Kidney (tissue), 22 donors: ENCODE measurements at places on chromosomes 12 and 14. TPM values are rescaled to one million over a fixed set of nuclear protein-coding genes. Genes with fewer than 3 reads are reported as not detected.
A peak's percentile ranks its signal among the peaks of the same experiment; 100 is the strongest.

Gene CACNA2D4
- 7.3 TPM for total RNA-seq

Gene TAS2R8
- not detected for total RNA-seq

Gene KERA
- not detected for total RNA-seq

Gene SDSL
- 22.8 TPM for total RNA-seq

Gene STX2
- total RNA-seq, result 20.4 TPM

GRCh38 chr12:51896236-51896635 lies 8.3 kb downstream of the ANKRD33 start:
- no peak overlapping the region for H3K4me3 ChIP-seq
- H3K36me3 ChIP-seq, result no peaks in the 10 kb centered on the region
- H3K27ac ChIP-seq, result no peak overlapping the region
- DNase-seq, result no peak
- H3K4me1 ChIP-seq, result peaks cover 6% of the 10 kb centered on the region
- no peaks in the 10 kb centered on the region for H3K27me3 ChIP-seq

GRCh38 chr12:43345023-43345422 lies 207.0 kb downstream of the ADAMTS20 start:
- H3K4me3 ChIP-seq, result no peak overlapping the region
- no peak for DNase-seq
- no peaks in the 10 kb centered on the region for H3K27me3 ChIP-seq
- no peaks in the 10 kb centered on the region for H3K4me1 ChIP-seq
- H3K27ac ChIP-seq, result no peak overlapping the region
- H3K36me3 ChIP-seq, result no peaks in the 10 kb centered on the region

DNA sequence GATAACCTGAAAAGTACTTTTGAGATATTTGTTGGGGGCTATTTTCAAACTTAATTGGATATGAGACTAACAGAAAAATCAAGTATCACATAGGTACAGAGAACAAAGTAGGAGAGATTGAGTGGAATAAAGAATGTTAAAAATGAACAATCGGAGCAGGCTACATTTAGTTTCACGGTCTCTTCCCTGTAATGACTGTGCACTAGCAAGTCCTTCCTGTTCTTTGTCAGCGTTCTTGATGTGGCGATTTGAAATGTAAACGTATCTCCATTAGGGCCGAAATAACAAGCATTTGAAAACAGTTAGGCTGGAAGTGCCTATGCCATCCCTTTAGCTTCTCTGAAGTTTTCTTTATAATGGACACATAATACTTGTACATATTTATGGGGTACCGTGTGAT lies 31.0 kb downstream of the SLC25A29 start:
- H3K27ac ChIP-seq, result no peak overlapping the region
- H3K4me1 ChIP-seq, result no peaks in the 10 kb centered on the region

- no peaks in the 10 kb centered on the region for H3K4me1 ChIP-seq
- no peak overlapping the region for H3K4me3 ChIP-seq
- no peaks in the 10 kb centered on the region for H3K27me3 ChIP-seq
- no peak overlapping the region for H3K27ac ChIP-seq
Observed at GRCh38 chr12:42871816-42872215, 282.3 kb upstream of the PRICKLE1 start.

DNA sequence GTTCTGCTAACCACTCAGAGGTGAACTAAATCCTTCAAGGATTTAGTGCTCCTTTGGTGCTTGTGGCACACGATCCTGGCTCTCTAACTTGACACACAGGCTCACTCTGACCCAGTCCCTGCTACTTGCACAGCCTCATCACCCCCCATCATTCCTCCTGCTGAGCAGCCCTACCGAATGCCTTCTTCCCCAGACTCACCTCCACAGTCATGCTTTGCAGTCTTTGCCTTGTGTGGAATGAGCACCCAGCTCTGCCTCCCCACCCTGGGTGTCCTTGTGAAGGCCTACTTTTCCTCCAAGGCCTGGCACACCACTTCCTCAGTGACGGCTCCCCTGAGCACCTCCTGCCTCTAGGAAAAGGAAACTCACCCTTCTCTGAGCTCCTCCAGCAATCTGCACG lies 7.9 kb upstream of the TINF2 start:
- no peaks in the 10 kb centered on the region for H3K36me3 ChIP-seq
- no peak for DNase-seq
- H3K27ac ChIP-seq, result no peak overlapping the region
- H3K4me3 ChIP-seq, result no peak overlapping the region

- no peak within 1 kb of the TSS for H3K27ac ChIP-seq
- H3K4me1 ChIP-seq, result peaks cover 4% of the 10 kb centered on the region
- peak within 1 kb of the TSS; percentile 97 for H3K4me3 ChIP-seq
- peak; percentile 96 for DNase-seq
Observed at GRCh38 chr12:12813120-12814101, at the start of gene DDX47. DDX47 (plus strand) TSS chr12:12813346; CDS start chr12:12813368, 22 bp downstream.

DNA sequence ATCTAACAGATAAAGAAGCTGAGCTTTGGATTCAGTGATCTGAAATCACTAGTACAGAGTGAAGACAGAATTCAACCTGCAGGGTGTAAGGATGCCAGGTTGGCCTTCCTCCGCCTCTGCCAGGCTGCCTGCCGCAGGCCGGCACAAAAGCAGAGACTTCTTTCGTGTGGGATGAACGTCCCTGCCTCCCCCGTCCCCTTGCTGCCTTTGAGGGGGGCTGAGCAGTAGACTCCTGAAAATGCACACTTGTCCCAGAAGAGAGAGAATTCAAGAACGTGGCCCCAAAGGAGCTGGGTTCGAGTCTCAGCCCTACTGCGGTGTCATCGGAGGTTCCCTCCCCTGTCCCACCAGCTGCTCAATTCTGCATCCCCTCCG lies 154.3 kb downstream of the BCL11B start:
- no peaks in the 10 kb centered on the region for H3K36me3 ChIP-seq
- no peaks in the 10 kb centered on the region for H3K4me1 ChIP-seq
- H3K4me3 ChIP-seq, result no peak overlapping the region

DNA sequence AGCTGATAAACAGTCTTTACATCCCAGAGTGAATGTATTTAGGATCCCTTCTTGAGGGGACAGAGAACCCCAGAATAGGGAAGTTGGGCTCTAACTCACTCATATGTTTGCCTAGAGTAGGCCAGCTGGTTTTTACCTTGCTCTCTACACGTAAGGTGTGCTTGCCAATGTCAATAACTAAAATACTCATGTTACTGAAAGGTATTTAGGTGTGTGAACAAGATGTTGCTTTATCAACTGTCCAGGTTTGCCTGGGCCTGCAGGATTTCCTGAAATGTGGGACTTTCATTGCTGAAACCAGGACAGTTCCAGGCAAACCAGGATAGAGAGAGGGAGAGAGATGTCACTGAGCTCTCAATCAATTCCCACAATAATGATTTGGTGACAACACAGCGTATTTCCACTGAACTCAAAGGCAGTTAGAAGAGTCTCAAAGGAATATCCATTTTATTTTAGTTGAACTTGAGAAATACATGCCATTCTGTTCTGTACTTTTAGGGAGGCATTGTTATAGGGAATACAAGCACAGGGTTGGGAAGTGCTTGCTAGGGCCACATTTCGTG lies 171.7 kb downstream of the NRXN3 start:
- H3K4me3 ChIP-seq, result no peak overlapping the region
- H3K27ac ChIP-seq, result no peak overlapping the region
- DNase-seq, result no peak
- no peaks in the 10 kb centered on the region for H3K36me3 ChIP-seq
- no peaks in the 10 kb centered on the region for H3K27me3 ChIP-seq
